Hematopoietic multipotent progenitor cell treated with erythropoietin and hydrocortisone succinate and interleukin-3 and kit ligand, for 17 days (in vitro differentiated cells): ENCODE measurements at places on chromosomes 6 and 20.

GRCh38 chr6:110563711-110564110 lies 87.3 kb upstream of the SLC22A16 start:
- DNase-seq: no peak

DNA sequence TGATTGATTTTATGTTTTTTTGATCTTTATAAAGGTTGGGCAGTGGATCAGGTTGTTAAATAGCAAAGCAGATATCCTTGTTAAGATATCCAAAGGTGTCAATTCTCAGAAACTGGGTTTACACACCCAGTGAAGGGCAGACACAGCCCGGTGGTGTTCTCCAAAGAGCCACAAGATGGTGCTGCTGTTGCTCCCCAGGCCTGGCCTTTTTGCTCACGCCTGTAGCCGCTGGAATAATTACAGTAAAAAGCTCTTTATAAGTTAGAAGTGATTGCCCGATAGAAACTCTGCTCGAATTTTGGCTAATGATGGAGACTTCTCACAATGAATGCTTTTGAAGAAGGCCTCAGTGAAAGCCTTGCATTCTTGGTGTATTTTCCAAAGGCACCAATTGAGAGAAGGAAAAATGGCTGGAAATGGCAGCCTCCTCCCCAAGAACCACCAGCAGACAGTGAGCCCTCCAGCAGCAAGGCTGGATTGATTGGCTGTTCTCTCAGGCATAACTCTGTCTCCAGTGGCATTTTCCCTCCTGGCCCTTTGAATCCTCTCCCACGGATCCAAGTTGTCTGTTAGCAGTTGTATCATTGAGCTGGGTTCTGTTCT lies 120.5 kb upstream of the CHD6 start:
- DNase-seq: no peak

- no peak for DNase-seq
Observed at GRCh38 chr6:15518057-15518456, 144.8 kb downstream of the DTNBP1 start.

DNA sequence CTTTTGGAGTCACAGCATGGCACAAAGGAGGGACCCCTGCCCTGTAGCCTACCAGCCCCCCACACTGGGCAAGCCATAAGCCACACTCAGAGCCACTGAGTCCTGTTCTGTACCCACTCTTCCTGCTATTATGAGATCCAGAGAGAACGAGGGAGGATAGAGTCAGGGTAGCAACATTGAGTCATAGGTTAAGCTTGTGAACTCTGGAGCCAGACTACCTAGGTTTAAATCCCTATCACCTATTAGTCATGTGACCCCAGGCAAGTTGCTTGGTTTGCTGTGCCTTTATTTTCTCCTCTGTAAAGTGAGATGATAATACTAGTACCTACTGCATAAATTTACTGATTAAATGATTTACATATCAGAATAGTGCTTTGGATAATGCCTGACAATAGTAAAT lies 540 bp downstream of the CNBD2 start:
- no peak for DNase-seq

DNA sequence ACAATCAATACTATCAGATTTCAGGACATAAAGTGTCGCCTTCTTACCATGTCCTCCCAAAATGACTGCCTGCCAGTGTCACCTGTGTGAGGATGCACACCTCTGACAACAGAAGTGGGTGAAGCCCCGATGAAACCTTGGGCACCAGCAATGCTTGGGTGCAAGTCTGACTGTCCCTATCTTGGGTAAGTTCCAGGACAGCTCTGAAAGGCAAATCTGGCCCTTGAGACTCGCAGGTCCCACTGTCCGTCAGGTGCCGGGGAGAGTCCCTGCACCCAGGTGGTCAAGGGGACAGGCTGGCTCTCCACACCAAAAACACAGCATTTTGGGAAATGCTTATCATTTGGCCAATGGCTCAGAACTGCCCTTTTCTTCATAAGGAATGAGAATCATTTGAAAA lies 43.3 kb downstream of the EZR start:
- no peak for DNase-seq

DNA sequence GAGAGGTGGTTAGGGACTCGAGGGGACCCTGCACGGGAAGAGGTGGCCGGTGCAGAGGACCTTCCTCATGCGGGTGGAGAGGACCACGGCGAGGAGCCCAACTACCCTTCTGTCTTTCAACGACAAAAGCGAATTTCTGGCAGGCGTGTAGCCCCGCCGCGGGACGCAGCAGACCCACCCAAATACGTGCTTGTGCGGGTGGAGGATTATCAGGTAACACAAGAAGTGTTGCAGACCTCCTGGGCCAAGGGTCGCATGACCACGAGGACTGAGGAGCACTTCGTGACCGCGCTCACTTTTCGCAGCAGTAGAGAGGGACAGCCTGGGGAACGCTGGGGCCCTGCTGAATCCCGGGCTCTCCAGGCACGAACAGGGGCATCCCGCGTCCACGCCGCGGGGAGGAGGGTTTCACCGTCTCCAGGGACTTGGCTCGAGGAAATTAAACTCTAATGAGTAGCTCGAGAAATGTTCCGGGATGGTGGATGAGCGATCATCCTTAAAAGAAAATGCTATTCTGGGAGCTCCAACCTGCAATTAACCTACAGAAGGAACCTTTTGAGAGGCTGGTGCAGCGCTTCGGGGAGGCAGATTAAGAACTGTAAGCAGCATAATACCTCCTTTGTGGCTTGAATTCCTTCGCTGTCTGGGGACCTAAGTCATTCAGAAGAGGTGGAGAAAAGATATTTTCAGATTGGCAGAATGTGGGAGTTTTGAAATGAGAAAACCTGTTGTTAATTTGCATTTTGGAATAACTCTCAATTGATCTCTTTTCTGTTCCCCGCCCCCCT lies 804 bp downstream of the C6orf141 start:
- DNase-seq: no peak

GRCh38 chr6:52341561-52342260 lies 20.2 kb upstream of the PAQR8 start:
- DNase-seq: no peak

- no peak for DNase-seq
Observed at GRCh38 chr6:52231406-52232127, 12.7 kb downstream of the IL17F start.

DNA sequence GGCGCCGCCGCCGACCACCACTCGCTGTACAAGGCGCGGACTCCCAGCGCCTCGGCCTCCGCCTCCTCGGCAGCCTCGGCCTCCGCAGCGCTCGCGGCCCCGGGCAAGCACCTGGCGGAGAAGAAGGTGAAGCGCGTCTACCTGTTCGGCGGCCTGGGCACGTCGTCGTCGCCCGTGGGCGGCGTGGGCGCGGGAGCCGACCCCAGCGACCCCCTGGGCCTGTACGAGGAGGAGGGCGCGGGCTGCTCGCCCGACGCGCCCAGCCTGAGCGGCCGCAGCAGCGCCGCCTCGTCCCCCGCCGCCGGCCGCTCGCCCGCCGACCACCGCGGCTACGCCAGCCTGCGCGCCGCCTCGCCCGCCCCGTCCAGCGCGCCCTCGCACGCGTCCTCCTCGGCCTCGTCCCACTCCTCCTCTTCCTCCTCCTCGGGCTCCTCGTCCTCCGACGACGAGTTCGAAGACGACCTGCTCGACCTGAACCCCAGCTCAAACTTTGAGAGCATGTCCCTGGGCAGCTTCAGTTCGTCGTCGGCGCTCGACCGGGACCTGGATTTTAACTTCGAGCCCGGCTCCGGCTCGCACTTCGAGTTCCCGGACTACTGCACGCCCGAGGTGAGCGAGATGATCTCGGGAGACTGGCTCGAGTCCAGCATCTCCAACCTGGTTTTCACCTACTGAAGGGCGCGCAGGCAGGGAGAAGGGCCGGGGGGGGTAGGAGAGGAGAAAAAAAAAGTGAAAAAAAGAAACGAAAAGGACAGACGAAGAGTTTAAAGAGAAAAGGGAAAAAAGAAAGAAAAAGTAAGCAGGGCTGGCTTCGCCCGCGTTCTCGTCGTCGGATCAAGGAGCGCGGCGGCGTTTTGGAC lies 2.0 kb downstream of the SOX4 start:
- DNase-seq: no peak

GRCh38 chr6:11188161-11188915 lies 44.1 kb downstream of the NEDD9 start:
- DNase-seq: no peak

DNA sequence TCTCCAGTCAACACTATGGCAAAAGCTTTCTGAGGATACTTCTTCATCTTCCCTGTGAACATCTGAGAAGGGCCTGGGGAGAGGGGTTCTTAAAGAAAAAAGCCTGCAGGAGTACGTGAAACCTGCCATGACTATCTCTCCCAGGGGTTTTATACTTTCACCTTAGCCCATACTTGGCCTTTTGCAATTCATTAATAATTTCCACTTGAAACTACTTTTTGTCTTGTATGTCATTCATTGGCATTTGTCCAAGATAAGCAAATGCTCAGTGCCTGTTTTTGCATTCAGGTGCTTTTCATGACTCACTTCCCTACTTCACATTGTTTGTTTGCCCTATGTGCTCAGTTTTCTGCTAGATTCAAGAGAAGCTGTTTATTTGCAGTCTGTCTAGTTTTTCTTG lies 580.3 kb upstream of the GJE1 start:
- DNase-seq: no peak

GRCh38 chr20:1651268-1652058 lies 6.1 kb downstream of the SIRPG start:
- DNase-seq: no peak

- peak; percentile 41 for DNase-seq
Observed at GRCh38 chr6:18262702-18263417, 1.5 kb downstream of the DEK start.

DNA sequence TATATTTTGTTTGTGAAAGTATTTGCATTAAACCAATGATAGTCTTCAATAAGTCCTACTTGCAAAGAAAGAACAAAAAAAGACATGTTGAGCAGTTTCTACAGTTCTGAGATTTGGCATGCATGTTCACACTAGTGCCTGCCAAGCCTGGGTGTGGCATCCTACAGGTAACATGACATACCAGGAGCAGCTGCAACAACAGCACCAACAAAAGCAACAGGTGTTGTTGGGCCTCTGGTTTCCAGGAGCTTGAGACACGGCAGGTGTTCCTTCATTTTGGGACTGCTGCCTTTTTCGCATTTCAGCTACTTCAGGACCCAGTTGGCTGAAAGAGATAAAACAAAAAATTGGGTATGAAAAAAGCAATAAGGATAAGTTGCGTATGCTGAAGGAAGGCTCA lies 41.2 kb upstream of the MTRF1L start:
- DNase-seq: no peak

GRCh38 chr6:400815-401214 lies 9.3 kb downstream of the IRF4 start:
- DNase-seq: no peak

GRCh38 chr6:104423691-104424090 lies 436.0 kb downstream of the HACE1 start:
- no peak for DNase-seq

DNA sequence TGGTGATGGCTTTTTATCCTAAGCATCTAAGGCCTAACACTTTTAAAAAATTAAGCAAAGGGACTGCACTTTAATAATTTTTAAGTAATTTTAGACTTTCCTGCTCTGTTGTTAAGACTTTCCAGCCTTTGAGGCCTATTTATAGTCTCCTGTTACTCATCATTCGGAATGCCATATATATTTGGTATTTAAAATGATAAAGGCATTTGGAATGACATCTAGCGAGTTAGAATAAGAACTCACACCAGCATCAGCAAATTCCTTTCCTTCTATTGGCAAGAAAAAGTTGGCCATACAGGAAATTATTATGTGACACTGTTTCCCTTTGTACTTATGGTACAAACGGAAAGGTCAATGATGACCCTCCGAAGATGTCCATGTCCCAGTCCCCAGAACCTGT lies 88.1 kb upstream of the STMND1 start:
- DNase-seq: no peak

DNA sequence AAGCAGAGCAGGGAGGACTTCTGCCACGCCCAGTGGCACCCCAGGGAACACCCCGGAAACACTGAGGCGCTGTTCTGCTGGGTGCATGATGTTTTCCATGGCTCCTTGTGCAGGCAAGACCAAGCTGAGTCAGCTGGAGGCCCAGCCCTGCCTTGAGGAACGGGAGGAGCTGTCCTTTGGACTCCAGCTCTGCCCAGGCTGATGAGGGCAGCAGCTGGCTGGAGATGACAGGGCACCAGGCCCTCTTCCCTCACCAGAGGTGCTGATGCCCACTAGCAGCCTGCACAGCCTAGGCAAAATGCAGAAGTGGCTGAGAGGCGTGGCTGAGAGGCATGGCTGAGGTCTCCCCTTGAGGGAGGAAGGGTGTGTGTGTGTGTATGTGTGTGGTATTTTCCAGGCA lies 2.4 kb downstream of the C6orf132 start:
- no peak for DNase-seq

DNA sequence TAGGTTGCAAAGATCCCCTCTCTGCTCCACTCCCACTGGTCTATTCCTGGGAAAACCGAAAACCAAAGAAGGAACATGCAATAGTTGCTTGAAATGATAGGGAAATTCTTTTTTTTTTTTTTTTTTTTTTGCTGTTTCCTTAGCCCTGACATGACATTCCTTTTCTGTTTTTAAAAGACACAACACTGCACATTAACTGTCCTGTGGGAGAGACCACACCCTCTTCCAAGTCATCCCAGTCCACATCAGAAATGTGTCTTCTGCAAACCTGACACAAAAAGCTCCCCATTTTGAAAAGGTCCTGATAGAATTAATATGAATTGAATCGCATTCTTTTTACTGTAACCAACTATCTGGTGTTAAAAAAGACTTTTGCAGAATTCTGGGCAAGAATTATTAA lies 43.4 kb upstream of the RIPOR2 start:
- DNase-seq: no peak

- no peak for DNase-seq
Observed at GRCh38 chr20:16007164-16007563, 566.1 kb downstream of the KIF16B start.

DNA sequence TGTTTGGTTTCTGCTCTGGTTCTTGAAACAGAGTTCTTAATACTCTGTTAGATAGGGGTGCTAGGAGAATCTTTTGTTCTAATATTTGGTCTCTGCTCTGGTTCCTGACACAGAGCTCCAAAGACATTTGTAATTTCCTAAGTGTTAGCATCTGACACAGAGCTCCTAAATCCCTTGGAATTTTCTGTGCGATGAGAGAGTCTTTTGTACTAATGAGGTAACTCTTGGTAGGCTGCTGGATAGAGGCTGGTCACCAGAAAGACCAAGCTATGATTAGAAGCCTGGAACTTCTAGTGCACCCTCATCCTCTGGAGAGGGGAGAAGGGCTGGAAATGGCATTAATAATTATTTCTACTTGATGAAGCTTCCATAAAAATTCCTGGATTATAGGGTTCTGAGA lies 7.7 kb upstream of the CD109 start:
- DNase-seq: no peak

DNA sequence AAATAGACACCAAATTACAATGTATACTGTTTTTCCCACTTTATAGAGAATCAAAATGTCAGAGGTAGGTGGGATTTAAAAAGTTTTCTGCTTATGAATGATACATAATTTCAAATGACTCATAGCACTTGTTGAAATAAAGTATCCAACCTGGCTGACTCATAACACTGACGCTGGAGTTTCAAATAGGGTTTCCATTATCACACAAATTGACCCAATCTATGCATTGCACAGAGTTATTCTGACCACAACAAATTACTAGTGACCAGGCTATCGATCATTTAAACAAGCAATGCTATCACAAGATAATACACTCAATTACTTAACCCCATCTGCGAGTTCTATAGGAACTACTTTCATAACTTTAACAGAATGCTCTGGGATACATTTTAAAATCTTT lies 31.9 kb upstream of the PRELID3B start:
- no peak for DNase-seq
